ENCODE measurements at places on chromosomes 5 and 9. TPM values are rescaled to one million over a fixed set of nuclear protein-coding genes. Genes with fewer than 3 reads are reported as not detected.

WDR38 gene
- not detected for total RNA-seq

RIMOC1 gene
- 33.1 TPM for total RNA-seq

MORN5 gene
- total RNA-seq, result not detected

SCGB3A1 gene
- not detected for total RNA-seq

SPINK6 gene
- total RNA-seq, result not detected

KLHL9 gene
- 17.5 TPM for total RNA-seq

TMEM215 gene
- total RNA-seq, result not detected

AGXT2 gene
- not detected for total RNA-seq

TAF1L gene
- total RNA-seq, result not detected

DNA sequence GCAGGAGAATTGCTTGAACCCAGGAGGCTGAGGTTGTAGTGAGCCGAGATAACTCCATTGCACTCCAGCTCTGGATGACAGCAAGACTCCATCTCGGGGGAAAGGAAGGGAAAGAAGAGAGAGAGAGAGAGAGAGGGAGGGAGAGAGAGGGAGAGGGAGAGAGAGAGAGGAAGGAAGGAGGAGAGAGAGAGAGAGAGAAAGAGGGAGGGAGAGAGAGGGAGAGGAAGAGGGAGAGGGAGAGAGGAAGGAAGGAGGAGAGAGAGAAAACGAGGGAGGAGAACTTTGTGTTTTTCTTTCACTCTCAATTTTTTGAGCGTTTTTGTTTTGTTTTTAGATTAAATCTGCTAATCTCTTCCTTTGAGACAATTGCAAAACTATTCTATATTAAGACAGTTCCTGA lies 46.9 kb downstream of the SPEF2 start:
- H3K27ac ChIP-seq, result no peak overlapping the region
- no peak overlapping the region for H3K4me3 ChIP-seq
- no peaks in the 10 kb centered on the region for H3K27me3 ChIP-seq
- no peaks in the 10 kb centered on the region for H3K4me1 ChIP-seq

- H3K4me1 ChIP-seq, result peaks cover 8% of the 10 kb centered on the region
- no peak overlapping the region for H3K4me3 ChIP-seq
- DNase-seq, result no peak
- no peak overlapping the region for H3K27ac ChIP-seq
- H3K36me3 ChIP-seq, result no peaks in the 10 kb centered on the region
These were observed 3.9 kb downstream of the FLT4 start for GRCh38 chr5:180645274-180646204.

GRCh38 chr5:29307478-29307877 lies 1886.0 kb upstream of the CDH6 start:
- no peaks in the 10 kb centered on the region for H3K27me3 ChIP-seq
- H3K4me1 ChIP-seq, result no peaks in the 10 kb centered on the region
- no peak overlapping the region for H3K4me3 ChIP-seq

GRCh38 chr5:40447438-40447837 lies 232.3 kb upstream of the PTGER4 start:
- no peak overlapping the region for H3K4me3 ChIP-seq
- no peak overlapping the region for H3K27ac ChIP-seq
- H3K27me3 ChIP-seq, result no peaks in the 10 kb centered on the region
- H3K4me1 ChIP-seq, result peaks cover under 1% of the 10 kb centered on the region
- no peak for DNase-seq
- no peaks in the 10 kb centered on the region for H3K36me3 ChIP-seq

DNA sequence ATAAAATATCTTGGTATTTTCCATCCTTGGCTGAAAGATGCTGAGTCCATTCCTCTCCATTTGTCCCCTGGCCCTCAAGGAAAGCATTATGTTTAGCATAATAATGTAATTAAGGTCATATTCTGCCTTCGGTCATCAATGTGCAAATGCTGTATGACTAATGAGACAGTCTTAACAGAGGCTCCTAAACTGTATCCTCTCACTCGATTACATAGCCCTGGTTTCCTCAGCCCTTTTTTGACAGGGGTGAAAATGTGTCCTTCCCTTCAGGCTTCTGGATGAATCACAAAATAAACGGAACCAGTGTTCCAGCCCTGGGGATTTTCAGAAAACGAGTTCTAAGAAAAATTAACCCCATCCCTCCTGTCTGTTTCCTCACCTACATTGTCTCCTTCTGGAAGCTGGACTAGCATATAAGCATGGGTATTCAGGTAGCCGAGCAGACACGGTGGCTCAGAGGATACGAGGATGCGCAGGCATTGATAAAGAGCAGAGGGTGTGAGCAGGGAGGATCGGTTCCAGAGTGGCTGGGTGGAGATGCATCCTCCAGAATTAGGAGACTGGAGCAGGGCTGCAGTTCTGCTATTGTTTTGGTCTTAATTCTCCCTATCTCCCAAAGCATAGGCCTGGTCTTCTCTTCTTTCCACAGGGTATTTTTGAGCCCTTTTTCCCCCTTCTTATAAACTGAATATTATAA lies 742.9 kb downstream of the TLR4 start:
- H3K27ac ChIP-seq, result no peak overlapping the region
- no peaks in the 10 kb centered on the region for H3K27me3 ChIP-seq
- no peak overlapping the region for H3K4me3 ChIP-seq
- DNase-seq, result no peak

- no peaks in the 10 kb centered on the region for H3K36me3 ChIP-seq
- no peaks in the 10 kb centered on the region for H3K27me3 ChIP-seq
- H3K4me1 ChIP-seq, result peaks cover 14% of the 10 kb centered on the region
- no peak overlapping the region for H3K27ac ChIP-seq
These were observed 147.5 kb upstream of the ERCC6L2 start for GRCh38 chr9:95727947-95728520.

- no peak for DNase-seq
- no peaks in the 10 kb centered on the region for H3K36me3 ChIP-seq
- no peaks in the 10 kb centered on the region for H3K27me3 ChIP-seq
These were observed 12.6 kb upstream of the TMEM38B start for GRCh38 chr9:105681724-105682123.

GRCh38 chr9:69273161-69273560 lies 51.9 kb upstream of the ENTREP1 start:
- no peak for DNase-seq
- no peaks in the 10 kb centered on the region for H3K27me3 ChIP-seq
- no peaks in the 10 kb centered on the region for H3K36me3 ChIP-seq
- no peak overlapping the region for H3K4me3 ChIP-seq

DNA sequence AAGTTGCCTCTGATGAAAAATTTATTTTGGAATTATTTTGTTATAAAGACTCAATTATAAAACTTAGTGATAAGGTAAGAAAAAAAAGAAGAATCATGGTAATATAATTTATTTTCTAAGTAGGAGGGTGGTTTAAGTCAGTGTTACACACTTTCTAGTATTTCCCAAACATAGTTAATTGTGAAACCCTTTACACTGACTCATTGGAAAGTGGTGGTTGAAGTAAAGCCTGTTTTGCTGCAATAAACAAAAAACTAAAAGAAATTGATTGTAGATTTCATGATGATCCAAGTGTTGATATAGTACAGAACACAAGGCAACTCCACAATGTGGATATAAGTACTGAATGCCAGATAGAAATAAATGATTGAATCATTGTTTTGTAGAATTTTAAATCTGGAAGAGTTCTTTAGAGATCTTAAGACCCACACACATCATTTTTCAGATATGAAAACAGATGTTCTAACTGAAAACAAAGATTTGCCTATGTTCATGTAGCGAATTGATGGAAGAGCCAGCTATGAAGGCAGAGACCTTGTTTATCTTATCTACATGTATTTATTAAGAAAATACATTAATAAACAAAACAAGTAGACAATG lies 539.8 kb downstream of the PRELID2 start:
- H3K27ac ChIP-seq, result no peak overlapping the region
- no peaks in the 10 kb centered on the region for H3K36me3 ChIP-seq
- no peaks in the 10 kb centered on the region for H3K27me3 ChIP-seq
- no peaks in the 10 kb centered on the region for H3K4me1 ChIP-seq

GRCh38 chr9:75462866-75463265 lies 374.6 kb downstream of the OSTF1 start:
- H3K36me3 ChIP-seq, result no peaks in the 10 kb centered on the region
- no peak overlapping the region for H3K4me3 ChIP-seq
- no peak overlapping the region for H3K27ac ChIP-seq
- no peaks in the 10 kb centered on the region for H3K4me1 ChIP-seq

DNA sequence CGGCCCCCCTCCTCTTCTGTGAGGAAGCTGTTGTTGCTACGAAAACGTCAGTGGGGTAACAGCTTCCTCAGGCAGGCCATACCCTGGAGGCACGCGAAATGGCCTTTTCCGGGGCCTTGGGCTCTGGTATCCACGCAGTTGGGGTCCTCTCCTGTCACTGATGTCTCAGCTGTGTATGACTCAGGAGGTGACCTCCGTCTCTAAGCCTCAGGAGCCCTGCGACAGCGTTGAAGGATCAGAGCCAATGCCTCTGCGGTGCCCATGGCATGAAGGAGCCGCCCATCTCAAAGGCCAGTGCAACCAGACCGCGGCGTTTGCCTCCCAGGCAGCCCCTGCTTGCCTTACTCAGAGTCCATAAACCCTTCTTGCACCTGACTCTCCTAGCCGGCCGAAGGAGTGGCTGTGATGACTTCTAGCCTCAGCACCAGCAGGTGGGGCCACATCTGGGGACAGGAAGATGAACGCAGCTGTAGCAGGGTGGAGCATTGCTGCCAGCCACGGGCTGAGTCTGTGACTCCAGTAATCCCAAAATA lies 1.0 kb upstream of the MXD3 start:
- no peaks in the 10 kb centered on the region for H3K27me3 ChIP-seq
- H3K36me3 ChIP-seq, result no peaks in the 10 kb centered on the region
- H3K4me1 ChIP-seq, result peaks cover 51% of the 10 kb centered on the region
- H3K4me3 ChIP-seq, result peak overlapping the region; percentile 63
- no peak overlapping the region for H3K27ac ChIP-seq

GRCh38 chr9:15160673-15161072 lies 146.3 kb downstream of the TTC39B start:
- no peak overlapping the region for H3K4me3 ChIP-seq
- no peak for DNase-seq
- H3K27me3 ChIP-seq, result no peaks in the 10 kb centered on the region
- H3K27ac ChIP-seq, result no peak overlapping the region
- no peaks in the 10 kb centered on the region for H3K36me3 ChIP-seq
- H3K4me1 ChIP-seq, result no peaks in the 10 kb centered on the region

DNA sequence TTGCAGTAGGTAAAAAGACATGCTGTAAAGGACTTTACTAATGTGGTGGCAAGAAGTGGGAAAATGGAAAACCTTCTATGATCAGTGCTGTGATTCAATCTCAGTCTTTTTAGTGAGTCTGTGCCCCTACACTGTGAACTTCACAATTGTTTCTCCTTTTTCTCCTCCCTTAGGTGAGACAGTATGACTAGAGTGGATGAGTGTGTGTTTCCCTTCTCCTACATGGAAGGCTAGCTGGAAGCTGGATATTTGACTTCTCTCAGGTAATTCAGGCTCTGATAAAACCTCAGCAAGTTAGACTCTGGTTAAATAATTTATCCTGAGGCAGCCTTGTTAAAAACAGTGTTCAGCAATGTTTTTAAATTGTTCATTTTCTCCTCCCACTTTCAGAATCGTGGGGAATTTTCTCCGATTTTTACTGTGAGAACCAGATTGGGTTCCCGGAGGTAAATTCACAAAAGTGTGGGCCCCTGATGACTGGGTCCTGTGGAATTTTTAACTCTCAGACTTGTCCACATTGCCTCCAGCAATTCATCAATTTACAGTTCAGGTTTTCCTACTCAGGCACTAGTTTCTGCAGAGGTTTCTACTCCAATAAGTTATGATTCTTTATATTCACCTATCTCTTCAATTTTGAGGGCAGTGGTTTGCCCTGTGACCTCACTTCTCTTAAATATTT lies 149.1 kb upstream of the PIK3R1 start:
- DNase-seq, result no peak
- H3K27ac ChIP-seq, result no peak overlapping the region
- no peaks in the 10 kb centered on the region for H3K4me1 ChIP-seq
- no peak overlapping the region for H3K4me3 ChIP-seq
- H3K27me3 ChIP-seq, result no peaks in the 10 kb centered on the region
- no peaks in the 10 kb centered on the region for H3K36me3 ChIP-seq

DNA sequence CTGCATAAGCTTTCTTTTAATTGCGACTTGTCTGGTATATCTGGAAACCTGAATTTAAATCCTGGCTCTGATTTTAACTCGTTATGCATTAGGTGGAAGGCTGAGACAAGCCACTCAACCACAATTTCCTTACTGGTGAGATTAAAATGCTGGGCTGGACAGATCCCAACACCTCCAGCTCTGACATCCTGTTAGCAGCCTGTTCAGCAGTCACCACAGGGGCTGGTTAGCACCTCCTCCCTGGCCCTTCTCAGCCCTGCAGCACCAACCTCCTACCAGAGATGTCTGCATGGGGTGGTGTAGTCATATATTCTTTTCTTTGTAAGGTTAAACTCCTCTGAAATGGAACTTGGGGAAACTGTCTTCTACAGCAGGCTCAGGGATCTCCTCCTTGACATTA lies 156.5 kb upstream of the NFIL3 start:
- DNase-seq, result no peak
- H3K4me3 ChIP-seq, result no peak overlapping the region
- H3K27ac ChIP-seq, result no peak overlapping the region
- no peaks in the 10 kb centered on the region for H3K4me1 ChIP-seq

GRCh38 chr9:135670721-135671590 lies 7.8 kb downstream of the LCN9 start:
- no peaks in the 10 kb centered on the region for H3K4me1 ChIP-seq

DNA sequence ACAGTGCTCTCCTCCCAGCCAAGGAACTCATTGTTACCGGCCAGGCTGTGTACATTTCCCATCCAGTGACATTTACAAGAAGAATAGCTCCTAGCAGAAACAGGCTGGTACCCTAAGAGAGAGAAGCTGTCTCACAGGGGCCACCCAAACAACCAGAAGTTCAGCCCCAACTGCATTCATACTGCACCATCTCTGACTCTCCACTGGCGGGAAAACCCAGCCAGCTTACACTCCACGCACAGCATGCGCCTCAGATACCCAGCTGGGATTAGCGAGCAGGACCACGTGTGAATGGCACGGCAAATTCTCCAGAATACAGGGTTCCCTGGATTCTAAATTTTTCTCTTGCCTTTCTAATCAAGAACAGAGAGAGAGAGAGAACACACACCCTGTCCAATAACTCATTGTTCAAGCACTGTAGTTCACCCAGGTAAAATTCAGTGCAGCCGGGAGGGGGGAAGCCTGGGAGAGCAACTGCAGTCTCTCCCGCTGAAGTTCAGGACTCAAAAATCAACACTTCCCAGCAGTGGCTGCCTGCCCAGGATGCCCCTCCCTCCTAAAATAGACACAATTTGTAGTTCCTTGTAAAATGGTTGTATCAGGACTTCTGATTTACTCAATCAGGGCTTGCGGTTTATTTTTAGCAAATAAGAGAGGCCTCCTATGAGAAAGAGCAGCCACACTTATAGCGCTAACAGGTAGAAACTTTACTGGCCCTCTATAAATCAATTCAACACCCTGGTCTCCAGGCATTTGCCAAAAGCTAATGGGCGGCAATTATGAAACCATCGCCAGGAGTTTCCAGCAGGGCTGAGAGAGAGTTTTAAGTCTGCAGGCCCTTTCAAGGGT lies 2.2 kb downstream of the COL23A1 start:
- H3K4me3 ChIP-seq, result no peak overlapping the region
- DNase-seq, result no peak
- H3K27me3 ChIP-seq, result peaks cover 2% of the 10 kb centered on the region
- H3K4me1 ChIP-seq, result peaks cover 8% of the 10 kb centered on the region

DNA sequence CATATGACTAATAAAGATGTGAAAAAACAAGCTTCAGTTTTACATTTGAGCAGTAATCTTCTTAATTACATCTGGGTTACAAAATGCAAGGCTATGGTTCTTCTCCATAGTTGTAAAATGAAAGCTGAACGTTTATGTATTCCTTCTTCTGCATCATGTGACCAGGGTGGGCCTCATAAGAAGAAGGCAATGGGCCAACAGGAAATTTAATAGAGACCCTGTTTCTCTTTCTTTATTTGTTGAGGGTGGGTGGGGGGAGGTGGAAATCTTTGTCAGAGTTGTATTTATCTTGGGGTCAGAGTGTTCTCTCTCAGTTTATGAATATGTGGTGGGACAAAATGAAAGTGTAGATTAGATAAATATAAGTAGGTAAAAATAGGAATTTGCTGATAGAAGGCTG lies 418.8 kb downstream of the TLE4 start:
- no peaks in the 10 kb centered on the region for H3K36me3 ChIP-seq
- DNase-seq, result no peak
- H3K27ac ChIP-seq, result no peak overlapping the region
- no peaks in the 10 kb centered on the region for H3K4me1 ChIP-seq

Data from B cell (primary cell).